ENCODE measurements at places on chromosomes 4 and X.

DNA sequence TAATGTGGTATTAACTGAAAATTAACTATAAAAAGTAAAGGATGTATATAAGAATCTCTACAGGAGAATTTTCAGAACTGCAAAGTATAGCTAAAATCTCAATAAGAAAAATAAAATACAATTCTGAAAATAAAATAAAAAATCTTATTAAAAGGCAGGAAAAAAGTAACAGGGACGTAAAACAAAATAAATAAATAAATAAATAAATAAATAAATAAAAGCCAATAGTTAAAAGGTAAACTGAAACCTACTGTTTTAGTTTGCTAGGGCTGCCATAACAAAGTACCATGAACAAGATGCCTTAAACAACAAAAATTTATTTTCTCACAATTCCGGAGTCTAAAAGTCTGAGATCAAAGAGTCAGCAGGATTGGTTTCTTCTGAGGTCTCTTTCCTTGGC lies 140.6 kb downstream of the SPANXA1 start:
- no peak for DNase-seq

DNA sequence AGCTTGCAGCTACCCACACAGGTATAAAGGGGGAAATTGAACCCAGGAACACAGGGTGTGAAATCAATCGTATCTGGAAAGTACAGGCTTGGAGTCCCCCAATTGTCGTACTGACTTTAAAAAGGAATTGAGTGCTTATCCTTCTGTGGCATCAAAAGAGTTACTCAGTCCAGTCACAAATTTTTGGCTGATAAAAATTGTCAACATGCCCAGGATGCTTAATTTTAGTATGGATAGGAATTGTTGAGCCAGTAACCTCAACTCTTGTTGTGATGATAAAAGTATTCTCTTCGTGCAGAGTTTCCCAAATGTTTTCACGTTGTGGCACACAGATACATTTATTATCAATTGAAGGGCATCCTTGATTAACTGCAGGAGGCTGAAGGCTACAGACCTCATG lies 43.6 kb upstream of the FTHL17 start:
- DNase-seq, result no peak

- DNase-seq, result no peak
Measured at GRCh38 chrX:47610511-47610910, 9.1 kb downstream of the SYN1 start.

- peak; percentile 12 for DNase-seq
Measured at GRCh38 chr4:80072744-80073472, at the start of gene ANTXR2. Gene ANTXR2 (minus strand): TSS chr4:80073229. CDS start chr4:80072560, 669 bp downstream.

- no peak for DNase-seq
Measured at GRCh38 chrX:104343428-104344129, 88.8 kb upstream of the ESX1 start.

DNA sequence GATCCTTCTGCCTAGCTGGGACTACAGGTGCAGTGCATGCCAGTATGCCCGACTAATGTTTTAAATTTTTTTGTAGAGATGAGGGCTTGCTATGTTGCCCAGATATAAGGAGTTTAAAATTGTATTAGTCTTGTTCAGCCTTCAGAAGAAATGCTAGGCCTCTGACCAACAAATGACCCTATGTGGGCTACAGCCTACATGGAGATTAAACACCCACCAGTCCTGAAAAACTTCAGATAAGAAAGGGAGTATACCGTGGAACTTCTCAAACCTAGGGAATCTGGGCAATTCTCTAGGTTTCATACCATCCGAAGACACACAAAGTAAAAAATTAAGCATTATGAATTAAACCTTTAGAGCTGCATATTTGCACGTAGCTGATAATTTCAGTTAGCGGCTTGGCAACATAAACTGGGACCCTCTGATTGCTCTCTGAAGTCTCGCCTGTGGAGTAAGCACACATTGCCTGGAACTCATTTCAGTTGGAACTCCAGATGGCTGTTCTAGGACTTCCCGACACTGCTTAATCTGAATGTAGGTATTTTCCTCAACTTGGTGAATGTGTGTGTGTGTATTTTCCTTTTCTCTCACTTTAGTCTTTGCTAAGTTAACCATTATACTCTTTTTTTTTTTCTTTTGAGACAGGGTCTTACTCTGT lies 33.0 kb downstream of the MOB1B start:
- no peak for DNase-seq

DNA sequence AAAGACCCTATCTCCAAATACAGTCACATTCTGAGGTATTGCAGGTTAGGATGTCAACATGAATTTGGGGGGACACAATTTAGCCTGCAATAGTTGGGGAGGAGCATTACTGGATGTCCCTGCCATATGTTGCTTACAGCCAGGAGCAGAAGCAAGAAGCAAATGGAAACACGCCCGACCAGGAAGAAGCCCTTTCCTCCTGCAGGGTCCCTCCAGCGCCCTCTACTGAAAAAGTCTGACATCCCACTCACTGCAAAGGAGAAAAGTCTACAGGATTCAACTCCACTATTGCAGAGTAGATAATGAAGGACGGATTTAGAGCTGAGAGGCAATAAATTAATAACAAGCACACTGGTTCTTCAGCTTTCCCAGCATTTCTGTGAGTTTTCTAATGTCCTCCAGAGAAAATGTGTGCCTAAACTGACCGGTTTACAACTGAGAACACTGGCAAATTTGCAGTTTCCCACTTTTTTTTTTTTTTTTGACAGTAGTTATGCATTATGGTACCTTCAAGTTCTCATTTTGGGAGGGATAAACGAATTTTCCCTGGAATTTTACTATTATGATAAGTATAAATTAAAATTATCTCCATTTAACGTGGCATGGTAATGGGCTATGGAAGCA lies 31.7 kb downstream of the COQ2 start:
- DNase-seq, result no peak

GRCh38 chrX:95101851-95102390 lies 1427.9 kb downstream of the FAM133A start:
- DNase-seq, result no peak

DNA sequence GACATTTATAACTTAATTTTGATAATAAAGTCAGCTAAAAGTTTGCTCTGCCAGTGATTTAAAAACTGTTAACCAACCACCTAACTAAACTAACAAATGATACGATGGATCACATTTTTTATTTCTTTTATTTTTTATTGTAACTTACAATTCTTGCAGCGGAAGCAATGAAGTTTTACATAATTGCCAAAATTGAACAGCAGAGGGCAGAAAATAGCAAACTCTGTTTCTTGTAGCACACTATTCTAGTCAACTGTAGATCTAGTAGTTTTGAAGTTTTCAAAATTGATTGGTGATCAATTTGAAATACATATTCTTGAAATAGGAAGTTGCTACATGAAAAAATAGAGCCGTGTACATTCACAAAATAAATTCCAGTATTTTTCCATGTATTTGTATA lies 2.8 kb upstream of the GRIA2 start:
- no peak for DNase-seq

DNA sequence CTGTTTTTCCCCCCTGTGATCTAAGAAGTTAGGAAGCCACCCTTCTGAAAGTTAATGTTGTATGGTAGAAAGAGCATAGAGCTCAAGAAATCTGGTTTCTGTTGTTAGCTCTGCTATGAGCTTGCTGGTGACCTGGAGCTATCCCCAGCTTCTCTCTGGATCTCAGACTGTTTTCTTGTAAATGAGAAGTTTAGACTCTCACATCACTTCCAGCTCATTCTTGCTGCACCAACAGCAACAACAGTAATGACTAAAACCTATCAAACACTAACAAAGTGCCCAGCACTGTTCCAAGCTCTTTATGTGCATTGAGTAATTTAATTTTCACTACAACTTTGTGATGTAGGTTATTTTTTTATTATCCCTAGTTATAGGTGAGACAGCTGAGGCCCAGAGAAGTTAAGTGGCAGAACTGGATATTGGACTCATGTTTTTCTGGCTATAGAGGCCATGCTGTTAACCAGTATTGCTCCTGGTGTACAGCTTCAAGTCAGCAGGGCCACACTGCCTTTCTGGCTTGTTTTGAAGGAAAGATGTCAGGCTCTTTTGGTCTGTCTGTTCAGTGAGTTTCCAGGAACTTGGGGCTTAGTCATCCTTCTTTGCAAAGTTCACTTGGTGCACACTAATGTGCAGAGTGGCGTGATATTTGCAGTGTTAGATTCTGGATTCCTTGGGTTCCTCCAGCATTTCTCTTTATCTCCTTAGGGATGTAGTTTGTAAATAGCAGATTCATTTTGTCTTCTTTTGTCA lies 27.8 kb upstream of the TMEM164 start:
- DNase-seq, result no peak

GRCh38 chr4:83010111-83010521 lies 507 bp downstream of the LIN54 start:
- no peak for DNase-seq

DNA sequence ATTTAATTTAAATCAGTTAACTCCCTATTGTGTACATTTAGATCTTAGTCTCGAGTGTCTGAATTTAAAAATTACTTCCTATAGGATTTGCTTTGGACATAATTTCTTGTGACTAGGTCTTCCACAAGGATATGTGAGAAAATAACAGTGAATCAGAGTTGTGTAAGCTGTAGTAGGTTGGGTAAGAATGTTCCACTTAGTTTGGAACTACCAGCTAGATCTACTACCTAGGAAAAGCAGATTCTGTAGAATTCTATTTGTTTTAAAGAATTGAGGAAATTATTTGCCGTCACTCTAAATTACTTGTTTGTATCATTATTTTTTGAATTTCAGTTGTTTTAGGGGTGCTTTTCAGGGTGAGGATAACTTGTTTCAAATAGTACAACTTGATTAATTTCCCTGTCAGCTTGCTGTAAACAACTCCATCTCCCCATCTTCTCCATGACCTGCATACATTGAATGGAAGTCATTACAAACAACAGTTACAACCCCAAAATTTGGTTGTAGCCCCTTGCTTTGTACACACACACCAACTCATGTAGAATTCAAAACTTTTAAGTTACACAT lies 1.3 kb downstream of the MTHFD2L start:
- DNase-seq, result no peak

DNA sequence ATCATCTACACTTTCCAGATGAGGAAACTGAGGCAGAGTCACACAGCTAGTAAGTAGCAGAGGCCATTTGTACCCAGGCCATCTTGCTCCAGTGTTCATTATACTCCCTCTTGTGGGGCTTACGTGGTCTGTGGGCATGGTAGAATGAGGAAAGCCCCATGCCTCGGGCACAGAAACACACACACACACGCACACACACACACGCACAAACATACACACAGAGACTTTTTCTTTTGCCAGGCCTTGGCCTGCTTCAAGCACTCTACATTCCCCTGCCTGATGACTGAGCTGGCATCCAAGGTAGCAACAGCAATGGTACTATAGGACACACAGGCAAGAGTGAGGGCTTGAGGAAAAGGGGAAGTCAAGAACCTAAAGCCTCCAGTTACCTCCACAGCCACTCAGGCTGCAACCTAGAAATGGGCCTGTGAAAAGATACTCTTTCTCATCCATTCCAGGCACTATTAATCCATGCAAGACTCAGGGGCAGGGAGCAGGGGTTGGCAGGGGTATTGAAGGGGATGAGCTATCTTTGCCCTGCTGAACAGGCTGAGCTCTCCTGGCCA lies 43.6 kb downstream of the STARD8 start:
- no peak for DNase-seq

- no peak for DNase-seq
Measured at GRCh38 chr4:185151296-185151695, 8.2 kb downstream of the SLC25A4 start.

GRCh38 chr4:64144994-64145393 lies 264.3 kb downstream of the TECRL start:
- no peak for DNase-seq

DNA sequence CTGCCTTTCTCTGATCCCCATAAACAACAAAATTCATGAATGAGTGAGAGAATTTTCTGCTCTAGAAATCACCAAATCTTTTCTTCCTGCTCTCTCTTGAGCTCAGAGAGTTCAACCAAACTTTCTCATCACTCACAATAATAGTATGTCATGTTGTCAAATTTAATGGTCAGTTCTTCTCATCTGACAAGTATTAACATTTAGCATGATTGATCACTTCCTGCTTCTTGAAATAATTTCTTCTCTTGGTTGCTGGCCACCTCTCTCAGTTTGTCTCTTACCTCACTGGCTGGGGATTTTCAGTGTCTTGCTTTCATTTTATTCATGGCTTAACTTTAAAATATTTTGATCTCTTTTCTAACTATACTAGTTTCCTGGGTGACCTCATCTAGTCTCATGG lies 25.5 kb upstream of the FGF5 start:
- no peak for DNase-seq

DNA sequence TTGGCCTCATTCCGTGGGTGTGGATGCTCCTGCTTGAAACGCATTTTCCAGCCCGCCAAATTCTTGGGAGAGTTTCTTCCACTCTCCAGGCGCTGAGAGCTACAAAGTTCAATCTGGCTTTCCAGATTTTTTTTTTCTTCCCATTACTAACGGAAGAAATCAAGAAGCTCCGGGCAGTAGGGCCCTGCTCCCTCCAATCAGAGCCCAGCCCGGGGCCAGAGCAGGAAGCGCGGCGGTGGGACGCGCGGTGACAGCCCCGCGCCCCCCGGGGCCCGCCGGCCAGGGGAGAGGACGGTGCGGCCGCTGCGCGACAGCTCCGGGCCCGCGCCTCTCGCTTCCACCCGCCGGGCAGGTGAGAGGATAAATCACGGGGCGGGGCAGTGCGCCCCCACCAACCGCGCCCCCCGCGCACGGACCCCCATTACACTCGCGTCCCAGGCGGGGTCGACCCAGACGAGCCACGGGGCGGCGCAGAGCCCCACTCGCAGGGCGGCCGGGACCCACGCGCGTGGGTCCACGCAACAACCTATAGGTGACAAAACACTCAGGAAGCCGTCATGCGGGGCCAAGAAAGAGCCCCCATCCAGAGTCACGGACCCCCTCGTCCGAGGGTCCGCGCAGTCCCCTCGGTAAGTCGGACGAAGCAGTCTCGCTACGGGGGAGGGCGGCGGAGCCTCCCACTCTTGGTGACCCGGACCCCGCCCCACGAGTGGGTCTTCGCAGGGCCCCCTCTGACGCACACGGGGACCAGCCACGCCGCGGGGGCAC lies 868 bp downstream of the AFAP1 start:
- no peak for DNase-seq

DNA sequence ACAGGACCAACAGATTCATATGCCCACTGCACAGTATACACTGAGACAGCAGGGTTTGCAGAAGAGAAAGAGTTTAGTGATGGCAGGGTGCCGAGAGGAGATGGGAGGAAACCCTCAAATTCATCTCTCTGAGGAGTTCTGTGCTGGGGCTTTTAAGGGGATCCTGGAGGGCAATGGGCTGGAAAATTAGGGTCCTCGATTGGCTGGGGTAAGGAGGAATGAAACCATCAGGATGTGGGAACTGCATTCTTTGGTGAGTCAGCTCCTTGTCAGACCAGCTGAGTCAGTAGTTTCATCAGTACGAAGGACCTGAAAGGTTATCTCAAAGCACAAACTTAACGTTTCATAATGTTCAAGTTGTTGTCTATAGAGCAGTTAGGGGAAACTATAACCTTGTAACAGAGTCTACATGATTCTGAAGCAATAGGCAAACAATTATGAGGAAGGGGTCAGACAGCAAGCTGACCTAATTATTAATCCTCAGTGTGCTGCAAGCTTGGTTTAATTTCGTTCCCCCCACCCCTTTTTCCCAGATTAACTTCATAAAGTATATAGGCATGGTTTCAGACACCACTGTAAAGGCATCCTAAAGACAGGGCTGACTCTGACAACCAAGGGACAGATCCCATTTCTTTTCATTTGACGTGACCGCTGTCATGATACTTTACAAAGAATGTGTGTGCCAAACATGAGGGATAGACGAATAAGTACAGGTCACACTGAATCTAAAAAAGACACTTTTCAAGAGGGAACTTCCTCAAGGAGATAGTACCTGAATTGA lies 1.5 kb upstream of the MSMO1 start:
- no peak for DNase-seq

GRCh38 chr4:145779319-145779801 lies 99.4 kb downstream of the C4orf51 start:
- DNase-seq, result no peak

GRCh38 chrX:23726191-23726590 lies 16.9 kb downstream of the ACOT9 start:
- no peak for DNase-seq
